ENCODE measurements at places on chromosomes 2 and 18.

DNA sequence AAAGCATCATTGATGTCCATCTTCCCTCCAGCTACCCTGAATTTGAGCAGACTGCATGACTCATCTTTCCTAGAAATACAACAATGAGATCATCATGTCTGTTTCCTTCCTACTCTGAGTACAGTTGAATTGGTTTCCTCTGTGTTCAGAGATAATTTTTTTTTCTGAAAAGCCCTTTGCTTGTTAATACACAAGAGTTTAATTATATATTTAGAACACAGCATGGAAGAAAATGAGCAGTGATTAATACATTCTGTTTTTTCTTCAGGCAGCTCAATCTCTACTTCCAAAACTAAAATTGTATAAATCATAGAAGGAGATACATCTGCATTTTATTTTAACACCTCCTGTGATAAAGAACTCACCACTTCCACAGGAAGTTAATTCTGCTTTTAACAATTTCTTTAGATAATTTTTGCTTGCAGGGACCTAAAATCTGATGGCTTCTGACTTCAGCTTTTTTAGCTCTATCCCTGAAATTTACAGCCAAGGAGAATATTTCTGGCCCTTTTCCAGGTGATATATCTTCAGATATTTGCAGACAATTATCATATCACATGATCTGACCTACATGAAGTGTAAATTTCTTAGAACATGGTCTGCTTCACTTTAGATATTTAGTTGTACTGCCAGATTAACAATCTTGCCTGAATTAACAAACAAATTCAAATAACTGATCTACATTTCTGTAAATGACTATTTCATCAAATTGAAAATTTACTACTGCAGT is 249.0 kb downstream of the TRIB2 start:
- DNase-seq = no peak

DNA sequence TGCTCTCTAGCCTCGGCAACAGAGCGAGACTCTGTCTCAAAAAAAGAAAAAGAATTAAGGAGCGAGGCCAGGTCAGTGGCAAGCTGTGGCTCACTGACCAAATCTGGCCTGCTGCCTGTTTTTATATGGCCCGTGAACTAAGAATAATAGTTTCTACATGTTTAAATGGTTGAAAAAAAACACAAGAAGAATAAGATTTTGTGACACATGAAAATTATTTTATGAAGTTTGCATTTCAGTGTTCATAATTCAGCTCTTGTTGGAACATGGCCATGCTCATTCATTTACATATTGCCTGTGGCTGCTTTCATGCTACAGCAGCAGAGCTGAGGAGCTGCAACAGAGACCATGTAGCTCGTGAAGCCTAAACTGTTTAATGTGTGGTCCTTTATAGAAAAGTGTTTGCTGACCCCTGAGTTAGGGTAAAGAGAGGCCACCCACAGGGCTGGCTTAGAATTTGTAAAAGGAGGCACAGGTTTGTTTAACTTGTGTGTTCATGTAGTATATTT is 59.5 kb downstream of the MFSD6 start:
- peak; percentile 4 for DNase-seq

GRCh38 chr2:39513641-39514094 is 76.6 kb upstream of the MAP4K3 start:
- DNase-seq = no peak

DNA sequence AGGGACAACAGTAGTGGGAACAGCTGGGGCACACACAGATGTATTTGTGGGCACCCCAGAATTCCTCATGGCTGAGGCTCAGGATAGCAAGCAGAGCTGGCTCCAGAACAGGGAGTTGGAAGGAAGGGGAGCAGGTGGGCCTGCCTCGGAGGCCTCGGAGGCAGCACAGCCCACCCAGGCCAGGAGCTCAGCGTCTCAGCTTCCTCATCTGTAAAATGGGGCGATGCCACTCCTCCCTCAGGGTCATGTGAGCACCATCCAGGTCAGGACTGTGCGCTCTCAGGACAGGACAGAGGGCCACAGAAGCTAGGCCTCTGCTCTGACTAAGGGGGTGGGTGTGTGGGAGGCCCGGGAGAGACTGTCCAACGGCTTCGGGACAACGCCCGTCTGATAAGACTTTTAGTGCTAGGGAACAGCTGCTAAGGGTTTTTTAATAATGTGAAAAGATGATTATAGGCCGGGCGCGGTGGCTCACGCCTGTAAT is 106.2 kb downstream of the HDAC4 start:
- DNase-seq = no peak

- DNase-seq = peak; percentile 8
These were observed 525.4 kb downstream of the KCNJ3 start for GRCh38 chr2:155223781-155224406.

DNA sequence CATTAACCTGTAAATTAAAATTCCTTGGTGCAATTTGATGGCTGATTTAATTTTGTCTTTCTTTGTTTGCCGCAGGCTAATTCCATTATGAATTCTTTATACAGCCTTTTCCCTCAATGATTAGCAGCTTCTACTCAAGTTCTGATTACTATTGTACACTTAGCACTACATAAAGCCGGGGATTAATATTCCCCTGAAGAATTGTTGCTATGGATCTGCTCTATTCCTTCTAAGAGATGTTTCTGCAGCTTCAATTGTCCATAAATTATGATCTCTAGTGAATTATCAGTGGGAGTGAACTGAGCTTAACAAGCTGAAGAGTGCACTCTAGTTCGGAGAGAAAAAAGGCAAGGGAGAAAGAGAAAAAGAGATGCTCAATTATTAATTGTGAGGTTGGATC is 433.7 kb upstream of the SPRED2 start:
- DNase-seq = no peak

GRCh38 chr2:58635801-58636375 is 394.8 kb upstream of the FANCL start:
- DNase-seq = no peak

GRCh38 chr2:224948859-224949258 is 93.4 kb downstream of the DOCK10 start:
- no peak for DNase-seq

DNA sequence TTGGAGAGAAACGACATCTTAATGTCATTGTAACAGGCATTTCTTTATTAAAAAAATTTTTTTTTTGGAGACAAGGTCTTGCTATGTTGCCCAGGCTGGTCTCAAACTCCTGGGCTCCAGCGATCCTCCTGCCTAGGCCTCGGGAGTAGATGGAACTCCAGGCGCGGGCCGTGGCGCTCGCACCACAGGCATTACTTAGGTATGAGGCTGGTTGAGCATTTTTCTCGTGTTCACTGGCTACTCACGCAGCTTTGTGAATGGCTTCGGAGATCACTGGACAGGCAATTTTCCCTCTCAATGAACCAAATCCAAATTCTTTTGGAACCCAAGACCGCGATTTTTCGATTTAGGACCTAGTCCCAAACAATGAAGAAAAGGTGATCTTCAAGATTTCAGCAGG is 795 bp upstream of the TCF7L1 start:
- DNase-seq = no peak

- DNase-seq = no peak
These were observed 509.2 kb upstream of the SPHKAP start for GRCh38 chr2:228690681-228691080.

DNA sequence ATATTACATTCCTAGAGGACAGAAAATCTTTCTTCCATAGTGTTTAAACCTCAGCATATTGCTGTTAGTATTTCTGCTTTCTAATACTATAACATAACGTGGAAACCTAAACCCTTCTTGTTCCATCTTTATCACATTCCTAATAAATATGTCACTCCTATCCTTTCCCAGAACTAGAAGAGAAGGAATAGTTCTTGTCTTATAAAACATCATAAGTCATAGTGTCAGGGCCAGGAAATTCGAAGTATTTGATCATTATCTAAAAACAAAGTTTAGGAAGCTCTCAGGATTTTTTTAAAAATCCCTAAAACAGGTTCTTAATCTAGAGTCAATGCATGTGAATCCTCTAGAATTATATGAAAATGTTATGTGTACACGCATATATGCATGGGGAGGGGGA is 2.0 kb downstream of the NHEJ1 start:
- no peak for DNase-seq

All from neuronal stem cell (in vitro differentiated cells).